Non-pigmented ciliary epithelial cell (primary cell): ENCODE measurements at places on chromosomes 5 and 9.

GRCh38 chr5:179162351-179163235 lies 102.4 kb downstream of the ZNF354C start:
- DNase-seq: no peak

DNA sequence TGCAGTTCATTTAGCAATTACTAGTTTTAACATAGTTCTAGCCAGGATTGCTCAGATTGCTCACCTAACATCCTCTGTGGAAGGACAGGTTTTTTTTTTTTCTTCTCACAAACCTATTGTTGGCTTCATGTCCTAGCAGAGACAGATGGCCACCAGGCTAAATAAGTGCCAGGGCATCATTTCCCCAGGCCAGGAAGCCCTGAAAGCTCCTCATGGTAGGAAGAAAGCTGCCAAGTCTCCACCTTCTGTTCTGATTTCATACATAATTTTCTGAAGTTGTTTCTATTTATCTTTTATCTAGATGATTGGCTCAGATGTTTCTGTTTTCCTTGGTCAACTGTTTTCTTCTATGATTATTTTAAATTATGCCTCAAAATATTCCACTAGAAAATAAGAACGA lies 31.0 kb downstream of the EFCAB9 start:
- DNase-seq: no peak

DNA sequence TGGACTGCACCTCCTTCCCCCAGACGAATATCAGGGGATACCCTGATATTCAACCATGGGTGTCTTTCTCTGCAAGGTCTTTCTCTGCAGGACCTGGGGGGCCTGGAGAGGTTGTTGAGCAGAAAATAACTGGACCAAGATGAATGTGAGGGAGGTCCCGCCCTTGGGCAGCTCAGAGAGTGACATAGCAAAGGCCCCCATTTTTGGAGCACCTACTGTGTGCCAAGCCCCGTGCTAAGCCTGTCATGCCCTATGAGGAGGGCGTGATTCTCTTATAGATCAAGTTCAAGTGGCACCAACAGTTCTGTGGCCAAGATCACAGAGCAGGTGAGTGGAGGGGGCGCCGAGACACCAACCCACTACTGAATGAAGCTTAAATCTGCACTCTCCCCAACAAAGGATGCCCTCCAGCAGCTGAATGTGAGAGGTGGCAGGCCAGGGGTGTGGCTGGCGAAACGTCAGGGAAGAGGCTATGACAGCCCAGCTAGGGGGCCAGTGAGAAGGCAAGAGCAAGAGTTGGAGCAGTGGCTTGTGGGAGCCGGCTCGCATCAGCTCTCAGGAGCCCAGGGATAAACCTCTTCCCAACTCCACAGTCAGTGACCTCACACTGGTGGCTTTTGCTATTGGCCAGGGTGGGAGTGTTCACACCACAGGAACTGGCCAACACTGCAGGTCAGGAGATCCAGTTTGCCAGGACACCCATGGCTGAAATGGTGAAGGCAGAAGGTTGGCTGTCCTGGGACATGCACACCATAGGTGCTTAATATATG lies 5.3 kb downstream of the SARDH start:
- DNase-seq: no peak

- DNase-seq: no peak
Measured at GRCh38 chr5:140609126-140609525, 23.8 kb downstream of the CD14 start.

DNA sequence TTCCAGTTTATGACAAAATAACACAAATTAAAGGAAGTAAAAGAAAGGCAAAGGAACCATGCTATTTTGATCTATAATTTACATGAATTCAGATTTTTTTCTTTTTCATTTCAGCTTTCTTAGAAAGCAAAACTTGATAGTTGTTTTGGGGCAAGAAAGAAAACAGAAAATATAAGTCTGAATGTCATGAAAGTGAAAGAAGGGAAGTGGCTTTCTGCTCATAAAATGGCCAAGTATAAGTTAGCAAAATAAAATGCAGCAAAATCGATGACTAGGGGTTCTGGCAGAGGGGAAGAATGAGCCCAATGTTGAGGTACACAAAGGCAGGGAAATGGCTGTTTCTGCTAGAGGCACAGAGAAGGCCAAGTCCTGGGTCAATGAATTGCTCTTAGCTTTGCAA lies 3.0 kb upstream of the IFNW1 start:
- DNase-seq: no peak

- no peak for DNase-seq
Measured at GRCh38 chr5:9766581-9766980, 136.4 kb upstream of the TAS2R1 start.

DNA sequence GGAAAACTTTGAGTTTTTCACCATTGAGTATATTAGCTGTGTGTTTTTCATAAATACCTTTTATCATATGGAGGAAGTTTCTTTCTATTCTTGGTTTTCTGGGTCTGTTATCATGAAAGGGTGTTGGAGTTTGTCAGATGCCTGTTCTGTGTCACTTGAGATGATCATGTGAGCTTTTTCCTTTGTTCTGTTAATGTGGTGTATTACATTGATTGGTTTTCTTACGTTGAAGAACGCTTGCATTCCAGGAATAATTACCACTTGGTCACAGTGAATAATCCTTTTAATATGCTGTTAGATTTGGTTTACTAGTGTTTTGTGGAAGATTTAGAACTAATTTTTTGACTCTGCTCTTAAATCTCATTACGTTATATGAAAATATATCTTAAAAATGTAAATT lies 7.8 kb downstream of the PLEKHG4B start:
- DNase-seq: no peak

DNA sequence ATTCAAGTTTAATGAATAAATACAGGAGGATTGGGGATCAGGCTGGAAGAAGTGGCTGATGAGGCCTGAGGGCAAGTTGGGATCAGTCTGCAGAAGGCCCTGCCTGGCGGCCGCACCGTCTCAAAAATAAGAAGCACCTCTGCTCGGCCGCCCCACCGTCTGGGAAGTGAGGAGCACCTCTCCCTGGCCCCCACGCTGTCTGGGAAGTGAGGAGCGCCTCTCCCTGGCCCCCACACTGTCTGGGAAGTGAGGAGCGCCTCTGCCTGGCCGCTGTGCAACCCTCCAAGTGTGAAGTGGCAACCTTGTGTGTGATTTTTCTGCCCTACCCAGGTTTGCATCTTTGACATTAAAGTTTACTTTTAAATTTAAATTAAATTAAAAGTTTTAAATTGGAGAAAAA lies 35.4 kb downstream of the POLR1E start:
- DNase-seq: no peak

DNA sequence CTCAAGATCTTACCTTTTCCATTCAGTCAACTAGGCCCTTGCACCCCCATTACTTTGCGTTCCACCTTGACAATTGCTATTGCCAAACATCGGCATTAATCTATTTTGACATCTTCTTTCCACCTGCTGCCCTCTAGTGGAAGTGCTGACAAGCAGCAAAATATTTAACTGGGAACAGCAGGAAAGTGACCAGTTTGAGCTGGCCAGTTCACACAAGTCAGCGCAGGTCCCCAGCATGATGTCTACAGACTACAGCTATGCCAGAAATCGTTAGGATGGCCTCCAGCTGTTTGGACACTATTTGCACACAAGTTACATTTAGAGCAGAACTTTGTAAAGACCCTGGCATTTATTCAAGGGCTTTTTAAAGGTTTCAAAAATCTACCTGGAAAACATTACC lies 160.1 kb downstream of the GHR start:
- peak; percentile 11 for DNase-seq
